Suppressor macrophage treated with lipopolysaccharide for 1 hour (primary cell): ENCODE measurements at places on chromosomes 12 and 14.

- DNase-seq = no peak
Measured at GRCh38 chr12:107091381-107091780, 2.0 kb downstream of the CRY1 start.

GRCh38 chr12:129076441-129077320, 223.4 kb downstream of the GLT1D1 start:
- no peak for DNase-seq

DNA sequence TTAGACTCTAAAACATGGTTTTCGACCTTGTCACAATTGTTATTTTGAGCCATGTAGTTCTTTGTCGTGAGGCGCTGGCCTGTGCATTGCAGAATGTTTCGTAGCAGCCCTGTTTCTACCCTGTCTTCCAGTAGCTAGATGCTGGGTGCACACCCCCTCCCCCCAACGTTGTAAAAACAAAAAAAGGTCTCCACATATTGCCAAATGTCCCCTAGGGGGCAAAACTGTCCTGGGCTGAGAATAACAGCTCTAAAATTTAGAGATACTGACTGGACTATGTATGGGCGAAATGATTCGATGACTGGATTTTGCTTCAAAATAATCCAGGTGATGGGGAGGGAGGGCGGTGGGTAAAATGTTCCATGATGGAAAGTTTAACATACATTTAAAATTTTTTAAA, 126.1 kb upstream of the FUT8 start:
- no peak for DNase-seq

DNA sequence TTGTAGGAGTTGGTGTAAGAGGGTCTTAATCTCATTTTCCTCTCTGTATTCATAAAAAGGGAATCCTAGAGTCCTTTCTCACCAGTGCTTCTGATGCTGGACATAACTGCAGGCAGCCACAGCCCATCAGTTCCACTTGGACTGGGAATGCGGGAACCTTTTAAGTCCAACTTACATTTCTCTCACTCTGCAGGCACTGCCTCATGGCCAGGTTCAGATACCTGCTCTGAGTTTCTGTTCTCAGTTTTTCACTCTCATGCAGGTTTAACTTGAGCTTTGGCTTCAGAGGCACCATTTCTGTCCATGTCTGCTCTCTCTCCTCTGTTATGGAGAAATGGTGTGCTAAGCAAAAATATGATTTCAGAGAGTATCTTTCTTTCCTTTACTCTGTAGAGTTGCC, 4.2 kb downstream of the ACVR1B start:
- DNase-seq = no peak

- no peak for DNase-seq
Measured at GRCh38 chr12:74846116-74846515, 308.5 kb downstream of the ATXN7L3B start.

GRCh38 chr14:35158951-35159653, 36.8 kb downstream of the PRORP start:
- DNase-seq = no peak

- peak; percentile 51 for DNase-seq
Measured at GRCh38 chr14:50260511-50260910, 29.1 kb upstream of the SOS2 start.

DNA sequence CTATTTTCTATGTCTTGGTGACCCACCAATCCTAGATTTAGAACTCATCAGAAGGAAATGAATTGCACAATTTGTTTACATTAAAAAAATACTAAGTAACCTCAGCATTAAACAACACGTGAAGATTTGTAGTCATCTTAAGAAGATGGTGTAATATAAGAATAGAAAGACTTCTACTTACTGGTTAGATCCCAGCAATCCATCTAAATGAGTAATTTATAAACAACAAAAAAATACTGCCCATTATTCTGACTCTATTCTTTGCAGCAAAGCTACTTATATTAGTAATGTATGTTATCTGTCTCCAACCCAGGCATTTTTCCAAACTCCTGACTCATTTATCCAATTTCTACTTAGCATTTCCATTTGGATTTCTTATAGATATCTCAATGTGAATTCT, 67.8 kb downstream of the CD163L1 start:
- no peak for DNase-seq

GRCh38 chr12:125330645-125331341, 265.6 kb downstream of the AACS start:
- peak; percentile 36 for DNase-seq

DNA sequence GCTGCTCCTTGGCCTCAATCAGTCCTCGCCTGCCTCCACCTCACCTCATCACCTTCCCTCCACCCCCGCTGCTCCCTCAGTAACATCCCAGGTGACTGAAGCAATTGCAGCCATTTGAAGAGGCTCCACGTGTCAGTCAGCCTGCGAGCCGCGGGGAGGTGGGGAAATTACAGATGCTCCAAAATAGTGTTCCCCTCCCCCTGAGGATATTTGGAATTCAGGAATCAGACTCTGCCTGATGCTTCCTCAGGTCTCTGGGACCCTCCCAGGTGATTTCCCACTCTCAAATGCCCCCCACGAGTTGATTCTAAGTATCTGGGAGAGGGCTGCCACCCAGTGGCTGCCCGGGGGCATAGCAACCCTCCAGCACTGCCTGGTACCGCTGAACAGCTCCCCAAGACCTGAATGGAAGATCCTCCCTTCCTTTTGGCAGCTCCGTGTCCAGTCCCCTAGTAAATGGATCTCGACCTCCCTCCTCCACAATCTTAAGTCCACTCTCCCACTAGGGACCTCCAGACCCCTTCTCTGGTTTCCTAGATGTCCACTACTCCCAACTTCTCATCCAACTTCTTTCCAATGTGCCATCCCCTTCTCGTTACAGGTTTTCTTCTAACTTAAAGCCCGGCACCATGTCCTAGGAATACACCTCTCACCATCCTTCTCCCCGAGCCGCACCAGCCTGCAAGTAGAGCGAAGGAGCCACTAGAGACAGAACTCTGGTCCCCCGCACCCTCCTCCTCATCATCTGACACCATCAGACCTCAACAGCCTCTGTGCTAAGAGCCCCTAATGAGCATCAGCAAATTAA, 1.4 kb upstream of the ASIC1 start:
- DNase-seq = peak; percentile 80

DNA sequence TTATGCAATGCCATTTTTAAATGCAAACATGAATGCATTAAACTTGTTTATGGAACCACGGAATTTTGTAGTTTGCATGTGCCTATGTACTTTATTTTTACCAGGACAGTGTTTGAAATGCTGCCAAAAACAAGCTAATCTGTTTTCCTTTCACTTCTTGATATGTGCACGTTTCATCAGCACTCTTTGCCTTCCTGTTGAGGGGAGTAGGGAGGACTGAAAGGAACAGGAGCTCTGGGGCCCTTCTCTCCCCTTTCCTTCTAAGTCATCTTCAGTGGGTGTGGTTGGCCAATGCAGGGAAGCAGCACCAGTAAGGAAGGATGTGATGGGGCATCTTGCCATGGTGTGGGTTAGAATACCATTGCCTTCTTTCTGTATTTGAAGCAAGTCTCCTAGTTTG, 12.1 kb upstream of the PPP4R4 start:
- peak; percentile 8 for DNase-seq

- DNase-seq = no peak
Measured at GRCh38 chr12:97005174-97005573, 98.1 kb downstream of the NEDD1 start.

DNA sequence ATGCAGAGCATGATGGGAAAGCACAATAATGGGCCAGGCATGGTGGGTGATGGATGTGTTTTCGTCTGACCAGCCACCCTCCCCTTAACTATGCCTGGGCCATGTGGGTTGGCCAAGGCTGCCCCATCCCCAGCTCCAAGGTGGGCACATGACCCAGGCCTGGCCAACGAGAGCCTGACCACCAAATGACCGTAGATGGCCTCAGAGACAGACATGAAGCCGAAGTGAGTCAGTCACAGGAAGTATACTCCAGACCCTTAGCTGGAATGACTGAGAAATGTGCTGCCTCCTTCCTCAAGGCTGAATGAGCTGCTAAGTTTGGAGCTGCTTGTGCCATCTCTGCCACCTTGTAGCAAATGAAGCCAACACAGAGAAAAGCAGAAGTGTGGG, 233.6 kb downstream of the BCL11B start:
- DNase-seq = peak; percentile 28

- no peak for DNase-seq
Measured at GRCh38 chr12:109988274-109988673, 7.9 kb downstream of the GIT2 start.

DNA sequence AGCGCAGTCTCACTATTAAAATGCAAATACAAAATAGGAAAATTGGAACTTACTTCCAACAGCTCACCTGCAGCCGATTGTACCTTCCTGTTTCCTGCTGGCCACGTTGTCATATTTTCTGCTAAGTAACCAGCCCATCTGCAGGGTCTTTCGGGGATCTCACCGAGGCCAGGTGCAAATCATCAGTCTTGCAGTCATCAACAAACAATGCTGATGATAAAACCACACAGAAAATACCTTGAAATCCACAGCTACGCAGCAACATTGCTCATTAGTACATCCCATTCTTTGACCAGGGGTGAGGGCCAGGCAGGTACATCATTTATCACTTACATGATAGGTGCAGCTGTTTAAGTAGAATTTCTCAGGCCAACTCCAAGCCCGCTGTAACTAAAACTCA, 406.9 kb downstream of the TMEM121 start:
- DNase-seq = no peak

DNA sequence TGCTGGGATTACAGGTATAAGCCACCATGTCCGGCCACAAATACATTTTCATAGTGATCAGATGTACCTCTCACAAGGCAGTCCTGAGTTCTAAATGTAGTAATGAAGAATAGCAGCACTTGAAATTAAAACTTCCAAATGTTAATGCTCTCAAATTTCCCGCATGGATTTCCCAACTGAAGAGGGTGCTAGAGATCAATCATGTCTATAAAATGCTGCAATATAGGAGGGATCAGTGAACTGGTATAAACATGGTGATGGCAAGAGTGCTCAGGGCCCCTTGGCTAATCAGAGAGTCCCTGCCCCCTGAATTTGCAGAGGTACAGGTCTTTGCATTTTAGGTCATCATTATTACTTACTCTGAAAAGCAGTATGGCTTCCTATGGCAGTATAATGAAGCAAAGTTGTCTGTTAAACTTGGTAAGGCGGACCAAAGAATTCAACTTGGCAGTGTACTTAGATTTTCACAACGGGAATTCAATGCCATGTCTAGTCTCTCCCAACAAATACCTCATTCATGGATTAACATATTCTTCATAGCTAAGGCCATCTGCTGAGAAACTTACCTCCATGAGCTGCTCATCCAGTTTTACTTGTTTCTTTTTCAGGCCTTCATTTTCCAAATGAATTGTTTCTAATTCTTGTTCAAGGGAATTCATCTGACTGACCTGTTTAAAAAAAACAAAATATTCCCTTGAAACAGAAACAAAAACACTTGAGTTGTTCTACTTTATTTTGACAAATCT, 67.0 kb upstream of the SAV1 start:
- DNase-seq = no peak

GRCh38 chr12:21571046-21571445, 33.6 kb downstream of the GYS2 start:
- no peak for DNase-seq

GRCh38 chr12:90915353-90915752, 39.6 kb downstream of the CCER1 start:
- DNase-seq = no peak

DNA sequence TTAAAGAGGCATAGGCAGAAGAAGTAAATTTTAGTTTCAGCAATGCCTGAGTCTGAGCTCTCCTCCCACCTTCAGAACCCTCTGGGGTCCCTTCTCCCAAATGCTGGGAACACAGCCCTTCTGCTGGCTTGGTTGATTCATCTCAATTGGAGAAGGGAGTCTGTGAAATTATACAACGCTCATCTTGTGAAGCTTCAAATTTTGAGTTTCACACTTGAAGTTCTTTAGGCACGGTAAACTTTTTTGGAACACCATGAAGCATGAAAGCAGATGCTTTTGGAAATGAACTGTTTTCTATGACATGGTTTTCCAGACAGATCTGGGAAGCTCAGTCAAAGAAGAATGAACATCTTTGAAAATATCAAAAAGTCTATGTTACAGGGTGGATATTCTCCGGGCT, 69.9 kb downstream of the TBK1 start:
- DNase-seq = no peak

DNA sequence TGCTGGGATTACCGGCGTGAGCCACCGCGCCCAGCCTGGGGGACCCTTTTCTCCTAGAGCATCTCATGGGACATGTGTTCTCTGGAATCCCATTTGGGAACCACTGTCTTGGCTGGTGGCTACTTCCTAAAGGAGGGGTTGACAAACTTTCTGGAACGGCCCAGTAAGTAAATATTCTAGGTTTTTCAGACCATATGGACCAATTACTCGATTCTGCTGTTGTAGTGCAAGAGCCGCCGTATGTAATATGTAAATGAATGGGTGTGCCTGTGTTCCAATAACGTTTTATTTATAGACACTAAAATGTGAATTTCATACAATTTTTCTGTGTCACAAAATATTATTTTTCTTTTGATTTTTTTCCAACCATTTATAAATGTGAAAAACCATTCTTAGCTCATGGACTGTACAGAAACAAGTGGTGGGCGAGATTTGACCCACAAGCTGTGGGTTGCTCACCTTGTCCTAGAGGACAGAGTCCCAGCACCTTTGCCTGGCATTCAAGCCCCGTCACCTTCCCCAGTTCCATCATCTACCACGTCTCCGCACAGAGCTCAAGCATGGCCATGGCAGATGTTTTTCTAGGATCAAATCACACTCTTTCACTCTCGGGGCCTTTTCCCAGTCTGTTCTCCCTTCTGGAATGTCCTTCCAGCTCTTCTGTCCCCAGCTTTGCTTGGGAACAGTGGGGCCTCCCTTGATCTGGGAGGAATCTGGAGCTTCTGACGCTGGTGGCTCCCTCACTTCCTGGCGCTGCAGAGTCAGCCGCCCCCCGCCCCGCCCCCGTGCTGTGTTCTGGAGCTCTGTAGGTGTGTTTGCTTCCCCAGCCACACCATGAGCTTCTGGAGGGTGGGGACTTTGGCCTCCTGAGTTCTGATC, 17.9 kb upstream of the RCOR1 start:
- no peak for DNase-seq

DNA sequence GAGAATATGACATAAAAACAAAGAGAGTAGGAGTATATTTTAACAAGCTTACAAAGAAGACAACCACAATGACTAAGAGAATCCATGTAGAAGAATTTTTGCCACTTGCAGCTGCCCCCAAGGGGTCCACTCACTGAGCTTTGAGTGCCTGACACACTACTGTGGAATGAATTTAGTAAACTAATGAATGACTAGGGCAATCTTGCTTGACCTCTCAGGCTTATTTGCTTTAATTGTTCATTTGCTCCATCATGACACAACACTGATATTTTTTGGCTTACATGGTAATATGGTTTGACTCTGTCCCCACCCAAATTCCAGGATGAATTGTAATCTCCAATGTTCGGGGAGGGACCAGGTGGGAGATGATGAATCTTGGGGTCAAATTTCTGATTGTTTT, 249.1 kb upstream of the FAR2 start:
- no peak for DNase-seq

DNA sequence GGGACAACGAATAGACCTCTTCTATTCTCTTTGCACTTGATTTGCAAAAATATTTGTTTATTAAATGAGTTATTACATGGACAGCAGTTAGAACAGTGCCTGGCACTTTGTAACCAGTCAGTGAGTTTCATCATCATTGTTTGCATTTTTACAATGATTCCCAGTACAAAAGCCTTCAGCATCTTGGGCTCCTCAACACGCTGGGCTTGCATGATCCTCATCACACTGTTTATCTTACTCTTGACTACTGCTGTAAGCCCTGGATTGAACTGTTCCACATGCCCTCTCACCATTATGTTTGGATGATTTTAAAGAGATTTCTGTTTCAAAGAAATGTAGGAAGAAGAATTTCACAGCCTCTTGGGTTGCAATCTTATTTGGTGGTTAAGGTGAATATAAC, 204.3 kb downstream of the PELI2 start:
- no peak for DNase-seq

GRCh38 chr12:107955966-107956643, 173.0 kb upstream of the WSCD2 start:
- no peak for DNase-seq
